HT1080 (cell line): ENCODE measurements at places on chromosomes 12 and 14. TPM values are rescaled to one million over a fixed set of nuclear protein-coding genes. Genes with fewer than 3 reads are reported as not detected.
A peak's percentile ranks its signal among the peaks of the same experiment; 100 is the strongest.

DNA sequence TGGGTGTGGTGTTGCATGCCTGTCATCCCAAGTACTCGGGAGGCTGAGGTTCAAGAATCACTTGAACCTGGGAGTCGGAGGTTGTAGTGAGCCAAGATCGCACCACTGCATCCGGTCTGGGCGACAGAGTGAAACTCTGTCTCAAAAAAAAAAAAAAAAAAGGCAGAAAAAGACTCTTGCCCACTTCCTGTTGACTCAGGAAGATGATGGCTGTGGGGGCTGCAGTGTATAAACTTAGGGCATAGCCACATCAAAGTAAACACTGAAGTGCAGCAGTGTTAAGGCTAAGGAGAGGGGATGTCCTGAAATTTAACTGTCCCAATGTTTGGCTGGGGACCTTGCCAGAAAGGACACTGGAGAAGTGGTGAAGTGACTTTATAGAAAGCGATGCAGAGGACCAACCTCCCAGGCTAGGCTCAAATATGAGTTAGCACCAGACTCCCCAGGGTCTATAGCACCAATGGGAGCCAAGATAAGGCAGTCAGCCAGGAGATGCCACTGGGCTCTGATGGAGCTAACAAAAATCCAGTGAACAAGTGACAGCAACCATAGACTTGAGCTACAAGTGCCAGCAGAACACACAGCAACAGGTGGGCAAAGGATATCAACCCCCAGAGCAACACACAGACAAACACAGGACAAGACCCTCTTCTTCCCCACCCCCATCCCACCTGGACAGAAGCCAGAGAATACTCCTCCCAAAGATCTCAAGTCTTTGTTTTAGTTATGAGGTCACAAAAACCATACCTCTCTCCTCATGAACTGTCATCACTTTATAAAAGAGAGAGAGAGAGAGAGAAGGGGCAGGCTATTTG is 28.0 kb downstream of the NELL2 start:
- DNase-seq: peak; percentile 61

Gene RAD51AP1
- 28.7 and 38.0 TPM in 2 replicates for total RNA-seq

- no peak for DNase-seq
These were observed 32.9 kb downstream of the RAB21 start for GRCh38 chr12:71787580-71787979.

Gene CPNE6
- not detected in 2 replicates for total RNA-seq

DNA sequence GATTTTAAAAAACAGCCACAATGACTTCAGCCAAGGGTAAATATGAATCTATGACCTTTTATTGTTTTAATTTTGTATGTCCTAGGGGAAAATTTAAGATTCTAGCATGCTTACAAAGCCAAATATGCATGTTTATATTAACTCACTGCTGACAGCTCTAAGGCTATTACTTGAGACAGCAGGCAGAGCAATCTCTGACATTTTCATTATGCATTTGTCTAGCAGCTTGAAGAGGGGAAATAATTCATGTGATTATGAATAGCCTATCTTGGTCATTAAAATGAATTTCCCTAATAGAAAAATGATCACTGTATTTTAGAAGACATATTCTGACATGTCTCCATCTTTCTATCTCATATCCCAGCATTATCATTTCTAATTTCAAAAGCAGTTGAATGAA is 46.6 kb upstream of the HELB start:
- DNase-seq: no peak

DNA sequence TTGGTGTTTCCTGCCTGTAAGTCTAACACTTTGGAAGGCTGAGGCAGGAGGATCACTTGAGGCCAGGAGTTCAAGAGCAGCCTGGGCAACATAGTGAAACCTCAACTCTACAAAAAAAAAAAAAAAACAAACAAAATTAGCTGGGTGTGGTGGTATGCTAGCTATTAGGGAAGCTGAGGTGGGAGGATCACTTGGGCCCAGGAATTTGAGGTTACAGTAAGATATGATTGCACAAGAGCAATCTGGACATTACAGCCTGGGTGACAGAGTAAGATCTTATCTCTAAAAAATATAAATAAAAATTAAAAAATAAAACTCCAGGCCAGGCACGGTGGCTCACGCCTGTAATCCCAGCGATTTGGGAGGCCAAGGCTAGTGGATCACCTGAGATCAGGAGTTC is 39.8 kb upstream of the CMKLR1 start:
- no peak for DNase-seq

DNA sequence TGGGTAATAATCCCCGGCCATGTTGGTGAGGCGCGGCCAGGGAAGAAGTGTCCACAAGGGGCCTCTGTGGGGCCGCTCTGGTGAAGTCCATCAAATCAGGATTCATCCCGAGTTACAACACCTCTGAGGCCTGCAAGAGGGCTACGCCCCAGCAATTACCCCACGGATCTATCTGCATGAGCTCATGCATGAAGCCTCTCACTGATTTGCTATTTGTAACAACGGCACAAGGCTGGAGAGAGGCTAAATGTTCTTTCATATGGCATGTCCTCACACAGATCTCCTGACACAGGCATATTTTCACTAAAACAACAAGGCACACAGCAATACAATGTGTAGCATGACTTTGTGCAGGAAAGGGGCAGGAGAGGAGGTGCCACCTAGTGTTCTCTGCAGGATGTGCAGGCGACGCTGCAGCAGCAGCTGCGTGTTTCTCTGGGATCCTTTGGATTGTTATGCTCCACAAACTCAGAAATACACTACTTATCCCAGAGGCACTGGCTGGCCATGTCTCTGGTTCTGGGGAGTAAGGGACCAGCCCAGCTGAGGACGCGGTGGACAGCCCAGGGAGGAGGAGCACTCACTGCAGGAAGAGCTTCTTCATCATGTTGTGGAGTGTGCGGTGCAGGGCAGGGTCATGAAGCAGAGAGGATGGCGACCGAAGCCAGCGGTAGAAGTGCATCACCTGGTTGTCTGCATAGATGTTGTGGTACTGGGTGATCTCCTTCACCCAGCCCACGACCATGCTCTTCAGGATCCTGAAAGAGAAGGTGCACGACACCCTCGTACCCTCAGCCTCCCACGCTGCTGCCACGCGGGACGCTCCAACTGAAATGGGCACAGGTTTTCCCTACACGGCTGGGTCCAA is 20.2 kb downstream of the P2RX2 start:
- DNase-seq: peak; percentile 36

DNA sequence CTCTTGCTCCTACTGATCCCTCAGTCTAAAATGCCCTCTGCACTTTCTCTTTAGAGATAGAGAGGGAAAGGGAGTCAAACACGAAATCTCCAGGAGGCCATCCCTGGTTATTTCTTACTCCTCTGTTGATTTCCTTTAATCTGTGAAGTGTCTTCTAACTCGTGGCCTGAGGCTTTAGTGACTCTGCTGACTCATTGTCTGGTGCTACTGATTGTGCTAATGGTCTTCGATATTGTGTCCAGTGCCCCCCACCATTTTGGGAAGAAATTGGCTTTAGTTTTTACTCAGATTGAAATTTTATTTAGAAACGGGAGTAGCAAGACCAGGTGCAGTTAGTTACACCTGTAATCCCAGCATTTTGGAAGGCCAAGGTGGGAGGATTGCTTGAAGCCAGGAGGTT is 839 bp downstream of the CLEC9A start:
- no peak for DNase-seq

DNA sequence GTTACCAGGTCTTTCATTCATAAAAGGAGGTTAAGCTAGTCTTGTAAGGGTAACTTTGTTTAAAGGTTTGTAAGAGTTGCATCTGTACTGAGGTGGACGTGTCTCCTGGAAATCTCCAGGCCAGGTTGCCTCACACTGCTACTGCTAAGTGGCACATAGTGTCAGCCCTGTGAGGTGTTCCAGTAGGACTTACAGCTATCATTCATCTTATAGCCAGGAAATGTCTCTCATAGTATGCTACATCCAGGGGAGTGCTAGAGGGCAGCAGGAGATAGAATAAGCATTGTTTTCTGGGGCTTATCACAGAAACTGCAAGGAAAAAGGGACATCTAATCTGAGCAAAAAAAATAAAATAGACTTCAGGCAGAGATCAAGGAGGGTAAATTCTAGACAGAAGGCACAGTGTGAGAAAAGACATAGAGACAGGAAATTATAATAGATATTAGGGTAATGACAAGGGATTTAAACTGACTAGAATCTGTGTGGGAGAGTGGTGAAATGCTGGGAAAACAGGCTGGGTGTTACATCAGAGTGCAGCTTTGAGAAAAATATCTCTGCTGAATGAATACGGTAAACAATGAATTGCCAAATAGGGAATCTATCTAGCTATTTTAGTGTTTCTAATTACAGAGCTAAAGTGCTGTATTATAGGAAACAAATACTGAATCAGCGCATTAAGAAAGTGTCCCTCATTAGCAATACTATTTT is 205.1 kb upstream of the ABCD2 start:
- no peak for DNase-seq

GRCh38 chr12:120110550-120111501 is 5.7 kb downstream of the RAB35 start:
- no peak for DNase-seq

DNA sequence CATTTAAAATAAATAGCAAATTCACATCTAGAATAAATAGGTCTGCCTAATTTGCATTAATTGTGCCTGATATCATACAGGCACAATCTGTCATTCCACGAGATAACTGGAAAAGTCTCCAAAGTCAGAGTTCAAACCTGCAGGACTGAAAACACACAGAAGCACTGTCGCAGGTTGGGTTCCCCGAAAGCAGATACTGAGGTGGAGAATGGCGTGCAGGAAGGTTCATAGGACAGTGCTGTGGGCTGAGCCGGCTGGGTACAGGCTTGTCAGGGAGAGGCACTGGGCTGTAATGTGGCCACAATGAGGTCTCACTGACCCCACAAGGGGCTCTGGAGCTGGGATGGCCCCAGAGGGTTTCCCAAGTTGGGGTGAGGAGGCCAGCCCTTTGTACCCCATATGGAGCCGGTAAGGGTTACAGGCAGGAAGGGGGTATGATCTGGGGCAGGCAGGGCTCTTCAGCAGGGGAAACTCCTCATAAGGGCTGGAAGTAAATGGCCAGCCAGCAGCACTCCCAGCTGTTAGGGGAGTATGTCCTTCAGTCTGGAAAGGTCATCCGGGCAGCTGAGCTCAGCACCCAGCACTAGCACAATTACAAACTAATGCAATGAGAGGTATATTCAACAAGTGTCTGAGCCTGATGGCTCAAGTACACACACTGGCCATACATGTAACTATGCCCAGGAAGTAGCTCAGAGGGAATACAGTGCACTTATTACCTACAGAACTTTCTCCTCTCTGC is 68.5 kb downstream of the NT5DC3 start:
- DNase-seq: no peak

DNA sequence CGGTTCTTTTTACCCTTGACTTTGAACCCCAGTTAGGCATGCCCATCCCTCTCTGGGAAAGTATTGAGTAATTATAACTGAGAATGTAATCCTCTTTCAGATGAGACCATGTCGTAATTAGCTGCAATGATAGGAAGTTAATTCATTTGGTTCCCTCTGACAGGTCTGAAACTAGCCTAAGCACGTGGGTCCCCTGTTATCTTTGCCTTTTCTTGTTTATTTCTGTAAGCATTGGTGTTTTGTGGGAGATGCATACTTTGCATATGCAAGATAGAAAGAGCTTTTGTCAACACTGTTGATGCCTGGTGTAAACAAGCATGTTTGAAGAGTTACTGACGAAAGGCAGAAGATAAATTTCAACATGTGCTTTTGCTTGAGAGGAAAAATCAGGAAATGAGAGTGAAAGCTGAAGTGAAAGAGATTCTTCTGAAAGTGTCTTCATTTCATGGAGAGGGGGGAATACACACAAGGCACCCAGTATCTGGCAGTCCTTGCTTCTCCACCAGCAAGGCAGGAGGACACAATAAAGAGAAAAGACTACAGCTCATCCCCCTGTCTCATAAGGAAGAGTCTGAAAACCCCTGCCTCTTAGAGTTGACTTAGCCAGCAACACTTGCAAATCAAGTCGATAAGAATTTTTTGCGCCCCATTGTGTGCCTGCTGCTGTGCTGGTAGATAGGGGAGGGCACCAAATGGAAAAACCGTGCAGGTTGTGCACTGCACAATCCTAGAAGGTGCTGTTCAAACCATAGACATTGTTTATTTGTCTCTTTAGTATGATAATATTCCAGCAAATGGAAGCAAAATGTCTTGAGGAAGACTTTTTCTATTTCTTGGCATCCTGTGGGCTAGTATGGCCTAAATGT is 77.8 kb downstream of the SLC24A4 start:
- DNase-seq: no peak

Gene MOAP1
- total RNA-seq: 22.9 and 23.0 TPM in 2 replicates

DNA sequence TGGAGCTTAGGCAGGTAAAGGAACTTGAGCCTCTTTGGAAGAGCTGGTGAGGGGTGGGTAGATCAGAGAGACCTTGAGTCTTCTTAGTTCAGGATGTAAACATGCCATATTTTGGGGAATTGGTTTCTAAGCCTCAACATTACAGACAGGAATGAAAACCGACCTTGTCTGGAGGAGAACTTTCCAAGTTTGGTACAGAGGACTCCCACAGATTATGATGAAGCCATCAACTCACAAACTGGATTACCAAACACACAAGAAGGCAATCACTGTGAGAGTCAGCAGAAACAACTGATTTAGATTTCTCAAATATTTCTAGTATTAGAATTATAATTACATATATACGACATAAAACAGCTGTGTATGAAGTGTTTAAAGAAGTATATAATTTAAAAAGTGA is 22.3 kb upstream of the AMN1 start:
- DNase-seq: no peak

Gene DNAI7
- not detected in 2 replicates for total RNA-seq

DNA sequence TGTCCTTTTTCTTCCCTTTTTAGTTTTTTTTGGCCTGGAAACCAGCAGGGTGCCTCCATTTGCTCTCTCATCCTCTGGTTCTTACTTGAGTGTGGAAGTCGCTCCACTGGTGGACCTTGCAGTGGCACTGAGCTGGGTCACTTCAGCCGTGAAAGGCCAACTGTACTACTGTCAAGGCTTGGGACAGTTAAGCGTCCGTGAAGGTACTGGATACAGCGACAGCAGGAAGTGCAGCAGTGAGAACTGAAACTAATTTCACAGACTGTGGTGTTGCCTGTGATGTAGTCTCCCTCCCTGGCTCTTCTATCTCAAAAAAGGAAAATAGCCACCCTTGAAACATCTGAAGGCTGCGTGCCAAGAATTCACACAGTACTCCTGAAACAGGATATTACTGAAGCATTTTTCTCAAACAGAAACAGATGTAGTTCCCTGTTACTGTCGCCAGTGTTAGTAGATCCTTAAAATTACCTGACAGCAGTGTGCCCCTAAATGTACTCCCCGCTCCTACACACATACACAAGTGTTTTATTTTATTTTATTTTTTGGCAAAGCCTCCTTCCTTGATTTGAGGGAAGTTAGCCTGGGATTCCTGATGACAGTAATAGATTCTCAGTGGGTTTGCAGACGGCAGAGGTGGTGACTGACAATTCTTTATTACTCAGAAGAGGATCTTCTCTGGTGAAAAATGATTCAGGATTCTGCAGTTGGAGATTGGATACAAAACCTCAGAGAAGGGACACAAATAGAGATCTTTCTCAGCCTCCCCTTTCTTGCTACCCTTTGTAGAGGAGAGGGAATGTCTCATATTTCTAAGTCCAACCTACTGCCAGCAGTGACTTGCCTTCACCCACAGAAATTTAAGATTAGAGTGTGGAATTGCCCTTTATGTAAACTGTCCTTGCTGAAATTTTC is 4.4 kb downstream of the SUSD6 start:
- DNase-seq: peak; percentile 62
